ENCODE measurements at places on chromosomes 11 and 22. TPM values are rescaled to one million over a fixed set of nuclear protein-coding genes. Genes with fewer than 3 reads are reported as not detected.

Gene SEPTIN3
- total RNA-seq = not detected

Gene FSHB
- not detected for total RNA-seq

Gene CDCA5
- 27.2 TPM for total RNA-seq

Gene CHADL
- 5.3 TPM for total RNA-seq

Gene LSP1
- 10.6 TPM for total RNA-seq

Gene LRRC74B
- not detected for total RNA-seq

Gene TALDO1
- total RNA-seq = 148 TPM

Gene FAM180B
- total RNA-seq = not detected

Gene TSPAN32
- total RNA-seq = 1.6 TPM

Gene KCNJ1
- total RNA-seq = not detected

Gene OR51B4
- total RNA-seq = not detected

Gene UBQLNL
- 0.80 TPM for total RNA-seq

Gene SAC3D1
- total RNA-seq = 14.2 TPM

Gene BDNF
- not detected for total RNA-seq

Gene TECTA
- 0.19 TPM for total RNA-seq

Gene MIOX
- total RNA-seq = not detected

Gene PGA4
- not detected for total RNA-seq
